ENCODE measurements at places on chromosomes 5 and 9.

- no peak for DNase-seq
Observed at GRCh38 chr9:124299515-124300090, 41.9 kb downstream of the NEK6 start.

DNA sequence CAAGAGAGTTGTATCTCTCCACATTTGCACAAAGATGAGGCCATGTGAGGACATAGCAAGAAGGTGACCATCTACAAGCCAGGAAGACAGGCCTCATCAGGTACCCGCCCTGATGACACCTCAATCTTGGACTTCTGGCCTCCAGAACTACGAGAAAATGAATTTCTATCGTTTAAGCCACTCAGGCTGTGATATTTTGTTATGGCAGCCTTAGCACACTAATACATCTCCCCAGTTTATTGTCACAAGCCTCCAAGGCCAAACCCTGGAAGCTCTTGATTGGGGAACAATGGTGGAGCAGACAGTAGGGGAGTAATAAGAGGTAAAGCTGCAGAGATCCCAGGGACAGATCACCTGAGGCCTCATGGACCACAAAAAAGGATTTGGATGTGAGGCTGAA lies 7.7 kb upstream of the P4HA2 start:
- no peak for DNase-seq

- DNase-seq = no peak
Observed at GRCh38 chr5:180471866-180472265, 22.3 kb upstream of the CNOT6 start.

DNA sequence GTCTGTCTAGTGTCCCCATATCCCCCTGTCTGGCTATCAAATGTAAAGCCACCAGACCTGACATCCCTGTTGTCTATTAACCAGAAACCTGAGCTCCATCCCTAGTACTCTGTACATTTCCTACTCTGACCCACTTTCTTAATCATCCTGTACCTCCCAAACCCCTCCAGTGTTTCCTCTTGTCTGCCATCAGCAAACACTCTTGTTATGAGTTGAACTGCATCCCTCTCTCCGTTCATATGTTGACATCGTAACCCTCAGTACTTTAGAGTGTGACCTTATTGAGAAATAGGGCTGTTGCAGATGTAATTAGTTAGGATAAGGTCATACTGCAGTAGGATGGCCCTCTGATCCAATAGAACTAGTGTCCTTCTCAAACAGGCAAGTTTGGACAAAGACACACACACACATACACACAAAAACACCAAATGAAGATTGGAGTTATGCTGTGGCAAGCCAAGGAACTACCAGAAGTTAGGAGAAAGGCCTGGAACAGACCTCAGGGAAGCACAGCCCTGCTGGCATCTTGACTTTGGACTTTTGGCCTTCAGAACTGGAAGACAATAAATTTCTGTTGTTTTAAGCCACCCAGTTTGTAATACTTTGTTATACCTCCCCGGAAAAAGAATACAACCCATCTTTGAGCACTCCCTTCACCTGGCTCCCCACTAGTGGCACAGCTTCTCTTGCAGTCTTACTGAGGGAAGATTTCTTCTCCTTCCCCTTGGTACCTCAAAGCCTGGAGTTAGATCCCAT lies 180.0 kb upstream of the PTGER4 start:
- no peak for DNase-seq

DNA sequence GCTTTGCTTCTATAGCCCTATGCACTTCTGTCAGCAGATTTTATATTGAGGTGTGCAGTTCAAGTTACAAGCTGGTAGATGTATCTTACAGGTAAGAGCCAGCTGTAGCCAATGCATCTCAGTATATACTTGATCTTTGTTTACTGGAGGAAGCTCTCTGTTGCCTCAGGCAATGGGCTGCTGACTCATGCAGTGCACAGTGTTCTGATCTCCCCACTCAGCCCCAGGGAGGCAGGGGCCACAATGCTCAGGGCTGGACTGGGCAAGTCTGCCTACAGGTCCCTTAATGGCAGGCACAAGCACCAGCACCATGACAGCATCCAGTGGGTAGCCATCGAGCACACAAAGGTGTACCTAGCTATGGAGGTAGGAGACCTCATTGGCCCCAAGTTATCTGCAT lies 178.8 kb upstream of the CDH10 start:
- DNase-seq = no peak

DNA sequence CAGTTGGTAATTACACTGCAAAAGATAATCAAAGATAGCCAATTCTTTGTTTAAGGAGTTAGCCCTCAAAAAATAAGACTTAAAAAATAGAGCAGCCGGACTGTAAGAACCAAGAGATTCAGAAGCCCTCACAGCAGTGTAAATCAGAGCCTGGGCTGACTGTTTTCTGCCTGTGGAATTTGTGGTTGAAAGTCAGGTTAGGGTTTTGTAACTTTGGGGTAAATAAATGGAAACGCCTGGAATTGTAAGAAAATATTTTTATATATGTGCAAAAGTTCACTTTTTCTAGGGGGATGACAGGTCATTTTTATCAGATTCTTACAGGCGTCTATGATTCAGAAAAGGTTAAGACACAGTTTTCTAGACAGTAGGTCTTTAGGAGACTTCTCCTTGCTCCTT lies 35.6 kb downstream of the KLHL3 start:
- DNase-seq = no peak

DNA sequence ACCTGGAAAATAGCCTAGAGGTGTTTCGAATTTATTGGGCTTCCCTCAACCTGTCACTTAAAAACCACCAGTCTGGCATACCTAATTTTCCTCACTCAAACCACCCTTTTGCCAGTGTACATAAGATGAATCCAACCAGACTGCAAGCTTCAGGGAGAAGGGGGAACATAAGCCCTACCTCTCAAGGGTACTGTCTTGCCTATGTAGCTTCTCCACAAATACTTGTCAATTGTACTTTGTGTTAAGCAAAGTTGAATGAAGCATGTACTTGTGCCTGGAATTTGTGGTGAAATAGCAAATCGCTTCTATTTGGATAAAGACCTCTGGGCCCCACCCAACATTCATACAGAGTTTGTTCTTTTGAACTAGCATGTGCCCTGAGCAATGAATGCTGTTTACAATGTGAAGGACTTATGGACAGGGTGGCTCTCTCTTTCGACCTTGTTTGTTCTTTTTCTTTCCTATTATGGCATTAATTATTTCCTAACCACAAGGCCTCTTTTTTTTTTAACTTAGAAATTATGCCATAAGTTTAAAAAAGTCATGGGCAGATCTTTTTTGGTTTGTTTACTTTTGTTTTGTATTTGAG lies 580.2 kb downstream of the EBF1 start:
- DNase-seq = no peak

- no peak for DNase-seq
Observed at GRCh38 chr9:6564360-6564759, 81.2 kb downstream of the GLDC start.
